ENCODE measurements at places on chromosomes 4 and X. TPM values are rescaled to one million over a fixed set of nuclear protein-coding genes. Genes with fewer than 3 reads are reported as not detected.

Gene CCDC160
- total RNA-seq: not detected

Gene AFP
- total RNA-seq: 2.5 TPM

Gene RGN
- total RNA-seq: 1.0 TPM

Gene RTL5
- total RNA-seq: 0.84 TPM

Gene TRIML2
- not detected for total RNA-seq
